ENCODE measurements at places on chromosomes 13 and 19.
A peak's percentile ranks its signal among the peaks of the same experiment; 100 is the strongest.

- no peaks in the 10 kb centered on the region for H3K36me3 ChIP-seq
- no peaks in the 10 kb centered on the region for H3K4me1 ChIP-seq
- H3K27ac ChIP-seq, result no peak overlapping the region
- DNase-seq, result no peak
- H3K27me3 ChIP-seq, result no peaks in the 10 kb centered on the region
- H3K4me3 ChIP-seq, result no peak overlapping the region
Observed at GRCh38 chr13:20258208-20258962, 26.3 kb upstream of the GJB6 start.

GRCh38 chr19:3977242-3978143, 6.6 kb upstream of the DAPK3 start:
- no peak for DNase-seq
- H3K4me1 ChIP-seq, result no peaks in the 10 kb centered on the region
- peaks cover 72% of the 10 kb centered on the region for H3K36me3 ChIP-seq
- H3K27ac ChIP-seq, result peak overlapping the region; percentile 50
- H3K27me3 ChIP-seq, result no peaks in the 10 kb centered on the region

DNA sequence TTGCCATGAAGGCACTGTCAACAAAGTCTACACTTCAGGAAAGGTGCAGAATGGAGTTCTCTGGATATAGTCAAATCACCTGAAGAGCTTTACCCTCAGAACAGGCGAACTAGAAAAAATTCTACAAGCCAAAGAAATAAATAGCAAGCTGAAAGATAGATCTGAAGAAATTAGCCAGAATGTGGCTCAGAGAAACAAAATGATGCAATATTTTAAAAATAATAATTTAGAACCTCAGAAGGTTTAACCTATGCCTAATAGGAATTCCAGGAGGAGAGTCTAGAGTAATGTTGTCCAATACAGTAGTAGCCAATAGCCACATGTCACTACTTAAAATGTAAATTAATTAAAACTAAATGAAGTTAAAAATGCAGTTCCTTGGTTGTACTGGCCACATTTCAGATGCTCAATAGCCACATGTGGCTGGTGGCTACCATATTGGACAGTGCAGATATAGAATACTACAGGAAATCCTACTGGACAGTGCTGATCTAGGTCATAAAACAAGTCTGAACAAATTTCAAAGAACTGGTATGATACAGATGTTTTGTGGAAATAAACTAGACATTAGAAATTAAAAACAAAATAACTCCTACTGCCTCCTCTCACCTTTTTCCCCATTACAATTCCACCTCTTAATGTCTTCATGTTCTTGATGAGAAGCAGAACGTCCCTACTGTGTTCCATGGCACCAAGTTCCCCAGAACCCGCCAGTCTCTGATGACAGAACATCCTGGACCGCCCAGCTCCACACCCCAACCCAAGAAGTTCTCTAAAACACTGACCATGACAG, 679 bp upstream of the CDADC1 start:
- no peaks in the 10 kb centered on the region for H3K36me3 ChIP-seq
- DNase-seq, result no peak
- peaks cover 18% of the 10 kb centered on the region for H3K4me1 ChIP-seq
- H3K4me3 ChIP-seq, result peak overlapping the region; percentile 89
- no peaks in the 10 kb centered on the region for H3K27me3 ChIP-seq
- H3K27ac ChIP-seq, result peak overlapping the region; percentile 92

GRCh38 chr13:66139250-66139649, 1090.9 kb downstream of the PCDH9 start:
- DNase-seq, result no peak
- no peaks in the 10 kb centered on the region for H3K4me1 ChIP-seq
- H3K27me3 ChIP-seq, result no peaks in the 10 kb centered on the region
- H3K4me3 ChIP-seq, result no peak overlapping the region
- no peak overlapping the region for H3K27ac ChIP-seq

GRCh38 chr13:33636955-33637670, 180.8 kb upstream of the RFC3 start:
- H3K4me3 ChIP-seq, result no peak overlapping the region
- no peak for DNase-seq
- H3K36me3 ChIP-seq, result no peaks in the 10 kb centered on the region
- H3K27me3 ChIP-seq, result no peaks in the 10 kb centered on the region
- H3K4me1 ChIP-seq, result peaks cover 6% of the 10 kb centered on the region

- H3K36me3 ChIP-seq, result no peaks in the 10 kb centered on the region
- H3K4me1 ChIP-seq, result peaks cover 43% of the 10 kb centered on the region
- no peak overlapping the region for H3K4me3 ChIP-seq
- no peak overlapping the region for H3K27ac ChIP-seq
- no peak for DNase-seq
Observed at GRCh38 chr13:36913463-36913862, 6.6 kb downstream of the SMAD9 start.

GRCh38 chr13:34810996-34811395, 131.1 kb upstream of the NBEA start:
- H3K4me3 ChIP-seq, result no peak overlapping the region
- H3K27me3 ChIP-seq, result no peaks in the 10 kb centered on the region
- H3K4me1 ChIP-seq, result no peaks in the 10 kb centered on the region
- no peak overlapping the region for H3K27ac ChIP-seq
